ENCODE measurements at places on chromosomes 2 and 18. TPM values are rescaled to one million over a fixed set of nuclear protein-coding genes. Genes with fewer than 3 reads are reported as not detected.

Gene SYT4
- 0.65 TPM for total RNA-seq

Gene ELOA2
- total RNA-seq: not detected

Gene ZBTB7C
- total RNA-seq: 11.9 TPM

Gene BOLL
- not detected for total RNA-seq

Gene SPR
- 13.7 TPM for total RNA-seq

Gene POTEF
- not detected for total RNA-seq

Gene HJURP
- not detected for total RNA-seq

Gene ATOH8
- total RNA-seq: 10.8 TPM

Gene PHOSPHO2
- 5.8 TPM for total RNA-seq

Gene ARHGAP28
- 16.9 TPM for total RNA-seq

Gene SCG2
- total RNA-seq: 3.4 TPM

Gene COLEC12
- total RNA-seq: 5.5 TPM

Gene RFX8
- 0.71 TPM for total RNA-seq

Gene HMSD
- not detected for total RNA-seq

Gene APOB
- 2.6 TPM for total RNA-seq

Gene KIAA2012
- total RNA-seq: 0.27 TPM

Gene RGPD4
- total RNA-seq: 0.10 TPM

Gene SPHKAP
- total RNA-seq: 0.95 TPM

Gene WNT6
- 3.3 TPM for total RNA-seq

Gene SLC14A1
- 0.42 TPM for total RNA-seq

Gene NTSR2
- total RNA-seq: not detected

Gene OR6B2
- total RNA-seq: not detected
